ENCODE measurements at places on chromosomes 4 and X. TPM values are rescaled to one million over a fixed set of nuclear protein-coding genes. Genes with fewer than 3 reads are reported as not detected.

Gene SLC25A5
- total RNA-seq = 199 TPM

Gene SORCS2
- total RNA-seq = not detected

Gene SH2D1A
- not detected for total RNA-seq

Gene PCSK1N
- not detected for total RNA-seq

Gene GABRG1
- total RNA-seq = not detected

Gene F8A3
- 1.1 TPM for total RNA-seq

Gene ADGRG4
- under 0.01 TPM for total RNA-seq

Gene ERAS
- not detected for total RNA-seq

Gene VSIG4
- not detected for total RNA-seq

Gene HGFAC
- total RNA-seq = 0.19 TPM

Gene SOD3
- 0.31 TPM for total RNA-seq

Gene L1CAM
- total RNA-seq = 0.16 TPM

Gene PASD1
- total RNA-seq = not detected

Gene MAGEB17
- not detected for total RNA-seq

Gene GPRIN3
- 1.1 TPM for total RNA-seq

Gene RAB41
- not detected for total RNA-seq
